ENCODE measurements at places on chromosomes 13 and 19. TPM values are rescaled to one million over a fixed set of nuclear protein-coding genes. Genes with fewer than 3 reads are reported as not detected.

Gene ALOX5AP
- total RNA-seq, result 2.9 TPM

Gene SHANK1
- total RNA-seq, result not detected

Gene N4BP2L2
- total RNA-seq, result 81.9 TPM

Gene CRB3
- total RNA-seq, result 1.6 TPM

Gene BRSK1
- total RNA-seq, result 17.6 TPM

Gene CATSPERD
- not detected for total RNA-seq

Gene SLC5A5
- total RNA-seq, result not detected

Gene HAUS5
- total RNA-seq, result 5.3 TPM

Gene RASAL3
- total RNA-seq, result 0.14 TPM

Gene KIRREL2
- 0.18 TPM for total RNA-seq

Gene WDR18
- 60.0 TPM for total RNA-seq

Gene LRRC63
- not detected for total RNA-seq

Gene SH3GL1
- 102 TPM for total RNA-seq

Measured in astrocyte (in vitro differentiated cells and primary cell).